GM18507 (cell line): ENCODE measurements at places on chromosomes 5 and 9.

- DNase-seq: peak; percentile 8
These were observed 337 bp upstream of the DMAC1 start for GRCh38 chr9:7799944-7800285.

- no peak for DNase-seq
These were observed 28.8 kb upstream of the NCS1 start for GRCh38 chr9:130143279-130143893.

GRCh38 chr5:127746756-127747155, 43.6 kb downstream of the CCDC192 start:
- DNase-seq: no peak

DNA sequence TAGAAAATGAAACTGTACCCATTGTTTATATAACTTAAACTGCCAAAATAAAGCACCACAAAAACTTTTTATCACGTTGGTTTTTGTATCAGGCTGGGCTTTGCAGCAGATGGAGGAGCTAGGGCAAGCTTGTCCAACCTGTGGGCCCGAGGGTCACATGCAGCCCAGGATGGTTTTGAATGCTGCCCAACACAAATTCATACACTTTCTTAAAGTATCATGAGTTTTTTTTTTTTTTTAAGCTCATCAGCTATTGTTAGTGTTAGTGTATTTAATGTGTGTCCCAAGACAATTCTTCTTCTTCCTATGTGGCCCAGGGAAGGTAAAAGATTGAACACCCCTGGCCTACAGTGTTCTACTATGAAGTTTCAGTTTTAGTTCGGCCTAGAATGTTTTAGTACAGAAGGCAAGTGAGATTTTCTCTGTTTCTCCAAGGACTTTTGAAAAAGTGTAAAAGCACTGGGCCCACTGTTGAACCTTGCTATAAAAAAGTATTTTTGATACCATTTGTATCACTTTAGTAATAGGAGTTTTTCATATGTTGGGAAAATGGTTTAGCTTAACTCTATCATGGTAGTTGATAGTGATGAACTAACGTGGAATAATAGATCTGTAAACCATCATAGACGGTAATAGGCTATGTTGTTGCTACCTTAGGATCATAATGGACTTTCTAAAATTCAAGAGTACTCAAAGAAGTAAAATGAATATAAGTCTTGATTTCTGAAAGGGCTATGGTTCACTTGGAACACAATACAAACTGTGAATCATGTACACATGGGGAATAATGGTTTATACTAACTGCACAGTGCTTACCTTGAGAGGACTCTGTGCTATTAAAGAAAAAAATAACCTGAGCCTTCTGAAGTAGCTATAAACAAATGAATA, 2.9 kb downstream of the CDKN2A start:
- no peak for DNase-seq
